ENCODE measurements at places on chromosomes 2 and 18.

DNA sequence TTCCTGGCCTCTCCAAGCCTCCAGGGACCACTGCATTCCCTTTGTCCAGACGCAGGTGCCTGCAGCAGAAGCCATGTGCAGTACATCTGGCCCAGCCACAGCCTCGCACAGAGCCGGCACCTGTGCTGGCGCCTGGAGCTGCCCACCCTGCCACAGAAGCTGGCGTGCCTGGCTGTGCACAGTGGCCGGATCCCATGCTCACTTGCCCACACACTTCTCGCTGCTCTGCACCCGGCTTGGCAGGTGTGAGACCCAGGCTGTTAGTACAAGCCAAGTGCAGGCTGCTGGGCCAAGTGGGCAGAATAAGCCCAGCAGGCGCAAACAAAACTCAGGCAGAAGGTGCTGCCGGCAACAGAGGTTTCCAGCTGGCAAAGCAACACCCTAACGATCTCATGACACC is 124.5 kb upstream of the CCDC150 start:
- DNase-seq: no peak

GRCh38 chr2:40957508-40957907 is 505.6 kb upstream of the SLC8A1 start:
- DNase-seq: no peak

DNA sequence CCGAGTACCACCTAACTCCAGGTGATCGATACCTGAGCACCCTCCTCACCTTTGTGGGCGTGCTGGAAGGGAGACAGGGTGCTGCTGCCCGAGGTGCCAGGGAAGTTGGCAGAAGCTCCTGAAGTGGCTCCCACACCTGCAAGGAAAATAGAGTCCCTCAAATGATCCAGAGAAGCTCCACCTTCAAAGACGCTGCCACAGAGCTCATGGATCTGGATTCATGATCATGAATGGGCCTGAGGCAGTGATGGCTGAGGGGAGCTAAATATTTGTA is 76.5 kb downstream of the EDAR start:
- DNase-seq: no peak

DNA sequence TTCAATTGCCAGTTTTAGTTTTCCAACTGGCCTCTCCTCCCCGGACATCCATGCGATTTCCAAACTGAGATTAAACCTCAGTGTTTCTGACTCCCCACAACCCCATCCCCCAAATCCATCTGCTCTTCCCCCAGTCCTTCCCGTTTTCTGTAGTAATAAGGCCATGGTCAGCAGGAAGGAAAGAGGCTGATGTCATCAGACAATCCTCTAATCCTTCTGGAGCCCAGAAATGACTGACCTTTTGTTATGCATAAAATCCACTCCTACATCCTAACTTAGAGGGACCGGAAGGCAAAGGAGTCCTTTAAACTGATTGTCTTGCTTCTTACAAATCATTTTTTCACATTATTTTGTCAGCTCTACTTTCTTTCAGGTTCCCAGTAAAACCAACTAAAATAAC is 155.8 kb downstream of the INO80D start:
- DNase-seq: no peak

- DNase-seq: no peak
Observed at GRCh38 chr18:6629635-6630140, 99.8 kb upstream of the ARHGAP28 start.

DNA sequence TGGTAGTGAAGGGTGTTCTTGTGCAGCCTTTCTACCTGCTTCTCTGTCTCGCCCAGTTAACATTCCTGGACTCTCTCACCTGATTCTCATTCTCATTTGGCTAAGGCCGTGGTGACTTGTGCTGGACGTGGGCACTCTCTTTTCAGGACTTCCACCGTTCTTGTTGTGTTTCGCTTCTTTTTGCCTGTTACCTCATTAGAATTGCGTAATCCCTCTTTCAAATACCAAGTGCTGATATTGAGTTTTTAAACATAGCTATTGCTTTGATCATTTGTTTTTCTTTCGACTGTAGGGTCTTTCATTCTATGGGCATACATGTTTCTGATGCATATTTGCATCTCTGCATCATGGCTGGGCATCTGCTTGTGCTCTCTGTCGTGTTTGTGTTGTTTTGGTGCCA is 287.0 kb downstream of the ALPK2 start:
- no peak for DNase-seq

DNA sequence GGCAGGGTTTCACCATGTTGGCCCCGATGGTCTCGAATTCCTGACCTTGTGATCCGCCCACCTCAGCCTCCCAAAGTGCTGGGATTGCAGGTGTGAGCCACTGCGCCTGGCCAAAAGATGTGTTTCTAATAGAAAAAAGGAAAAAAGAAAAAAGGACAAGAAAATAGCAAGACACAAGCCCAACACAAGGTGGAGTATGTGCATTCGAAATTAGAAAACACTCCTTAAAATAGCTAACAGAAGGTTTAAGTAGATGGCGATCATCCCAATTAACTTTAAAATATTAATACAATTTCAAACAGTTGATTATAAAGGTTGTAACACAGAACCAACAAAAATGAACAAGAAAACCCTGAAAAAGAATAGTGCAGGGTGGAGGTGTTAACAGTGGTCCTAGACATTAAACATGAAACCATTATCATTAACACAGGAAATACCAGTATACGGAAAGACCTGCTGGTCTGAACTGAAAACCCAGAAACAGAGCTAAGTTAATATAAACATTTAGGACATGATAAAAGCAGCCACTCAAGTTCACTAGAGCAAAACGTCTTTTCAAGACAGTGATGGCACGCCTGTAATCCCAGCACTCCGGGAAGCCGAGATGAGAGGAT is 57.9 kb downstream of the HDLBP start:
- DNase-seq: no peak

GRCh38 chr2:198309673-198310280 is 505.4 kb downstream of the PLCL1 start:
- DNase-seq: no peak

DNA sequence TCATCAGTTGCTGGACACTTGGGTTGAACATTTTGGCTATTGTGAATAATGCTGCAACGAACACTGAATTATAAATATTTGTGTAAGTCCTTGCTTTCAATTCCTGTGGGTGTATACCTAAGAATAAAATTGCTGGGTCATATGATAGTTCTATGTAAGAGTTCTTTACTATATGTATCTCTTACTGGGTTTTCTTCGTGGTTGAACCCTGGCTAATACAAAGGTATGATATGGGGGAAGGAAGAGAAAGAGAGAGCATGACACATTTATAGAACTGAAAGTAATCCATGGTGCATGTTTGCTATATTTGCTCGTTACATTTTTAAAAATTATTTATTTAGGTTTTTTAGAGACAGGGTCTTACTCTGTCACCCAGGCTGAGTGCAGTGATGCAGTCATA is 143.1 kb upstream of the GAREM1 start:
- no peak for DNase-seq

GRCh38 chr2:165112133-165112573 is 91.7 kb downstream of the SCN3A start:
- DNase-seq: no peak

DNA sequence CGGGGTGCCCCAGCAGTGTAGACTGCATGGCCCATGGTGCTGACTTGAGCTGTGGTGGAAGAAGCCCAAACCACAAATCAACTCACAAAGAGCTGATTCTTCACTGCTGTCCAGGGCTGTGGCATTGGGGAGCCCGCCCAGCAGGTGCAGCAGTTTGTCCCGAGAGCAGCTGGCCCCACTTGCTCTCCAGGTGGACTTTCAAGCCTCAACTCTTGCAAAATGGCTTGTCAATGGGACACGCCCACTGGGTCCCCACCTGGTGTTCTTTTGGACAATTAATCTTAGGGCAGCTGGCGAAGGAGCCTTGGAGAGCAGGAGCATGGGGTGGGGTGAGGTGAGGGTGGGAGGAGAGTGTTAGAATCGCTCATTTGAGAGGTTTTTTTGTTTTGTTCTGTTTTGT is 117.9 kb downstream of the MYCN start:
- DNase-seq: no peak

GRCh38 chr18:61738488-61738887 is 154.3 kb downstream of the RNF152 start:
- no peak for DNase-seq

GRCh38 chr2:143480601-143481236 is 351.5 kb downstream of the ARHGAP15 start:
- DNase-seq: no peak

GRCh38 chr2:240240017-240240734 is 99.7 kb upstream of the OTOS start:
- DNase-seq: no peak

GRCh38 chr2:220220009-220220408 is 592.6 kb downstream of the SLC4A3 start:
- no peak for DNase-seq

DNA sequence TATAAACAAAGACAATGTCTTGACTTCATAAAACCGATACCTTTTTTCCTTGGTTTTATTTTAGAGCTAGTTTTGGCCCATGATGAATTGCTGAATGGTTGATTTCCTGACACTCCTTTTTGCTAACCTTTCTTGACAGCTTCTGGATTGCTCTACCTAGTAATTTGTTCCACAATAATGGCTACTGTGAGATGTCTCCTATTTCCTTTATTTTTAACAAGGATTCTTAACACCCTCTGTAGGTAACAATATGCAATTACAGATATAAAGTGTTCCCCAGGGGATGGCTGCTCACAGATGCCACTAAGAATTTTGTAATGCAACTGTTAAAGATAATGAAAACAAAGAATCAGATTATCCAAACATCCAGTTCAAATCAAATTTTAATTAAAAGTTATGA is 100.8 kb upstream of the ATP5MC3 start:
- DNase-seq: peak; percentile 4

DNA sequence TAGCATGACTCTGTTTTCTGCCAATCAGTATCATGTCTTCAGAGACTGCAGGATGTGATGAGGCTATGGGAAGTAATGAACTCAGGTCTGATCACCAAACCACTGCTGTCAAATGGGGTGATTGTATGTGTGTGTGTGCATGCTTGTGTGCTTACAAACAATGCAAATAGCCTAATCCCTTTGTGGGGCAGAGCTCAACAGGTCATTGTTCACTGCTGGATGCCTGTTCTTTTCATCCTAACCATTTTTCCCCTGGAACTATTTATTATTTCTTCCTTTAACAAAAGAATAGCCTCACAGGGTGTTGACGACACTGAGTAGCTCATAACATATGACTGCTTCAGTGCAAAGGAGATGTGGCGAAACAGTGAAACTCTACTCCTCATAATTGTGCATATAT is 55.9 kb downstream of the NXPH2 start:
- no peak for DNase-seq

DNA sequence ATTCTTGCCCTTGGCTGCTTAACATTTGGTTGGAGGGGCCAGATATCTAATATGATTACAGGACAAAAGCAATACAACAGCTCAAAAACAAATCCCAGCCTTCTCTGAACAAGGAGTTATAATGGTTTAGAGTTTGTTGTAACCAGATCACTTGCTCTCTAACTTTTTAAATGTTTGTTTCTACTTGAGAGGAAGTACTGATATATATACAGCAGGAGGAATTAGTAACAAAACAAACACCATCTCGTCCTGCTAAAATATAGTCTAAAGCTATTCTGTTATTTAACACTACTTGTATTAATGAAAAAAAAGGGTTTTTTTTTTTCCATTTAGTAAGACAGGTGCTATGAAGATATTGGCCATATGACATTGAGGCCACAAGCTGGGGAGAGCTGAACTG is 60.9 kb upstream of the TMEM17 start:
- DNase-seq: no peak

GRCh38 chr2:74772046-74772445 is 61.9 kb upstream of the HK2 start:
- DNase-seq: peak; percentile 23

- DNase-seq: no peak
Observed at GRCh38 chr2:99631700-99632099, 141.9 kb upstream of the REV1 start.

- peak; percentile 9 for DNase-seq
Observed at GRCh38 chr2:42663106-42663780, 94.8 kb downstream of the MTA3 start.

DNA sequence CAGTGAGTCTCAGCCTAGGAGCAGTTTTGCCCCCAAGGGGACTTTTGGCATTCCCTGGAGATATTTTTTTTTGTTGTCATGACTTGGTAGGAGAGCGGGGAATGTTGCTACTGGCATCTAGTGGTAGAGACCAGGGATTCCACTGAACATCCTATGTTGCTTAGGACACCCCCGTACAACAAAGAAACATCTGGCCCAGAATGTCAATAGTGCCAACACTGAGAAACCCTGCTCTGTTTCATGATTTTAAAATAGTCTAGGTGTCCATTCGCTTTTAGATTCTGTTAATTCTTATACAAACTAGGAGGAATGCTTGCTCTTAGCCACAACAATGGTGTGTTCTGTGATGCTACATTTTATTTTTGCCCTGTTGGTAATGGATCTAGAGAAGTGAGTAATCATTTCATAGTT is 225.8 kb upstream of the SIX3 start:
- DNase-seq: peak; percentile 17

DNA sequence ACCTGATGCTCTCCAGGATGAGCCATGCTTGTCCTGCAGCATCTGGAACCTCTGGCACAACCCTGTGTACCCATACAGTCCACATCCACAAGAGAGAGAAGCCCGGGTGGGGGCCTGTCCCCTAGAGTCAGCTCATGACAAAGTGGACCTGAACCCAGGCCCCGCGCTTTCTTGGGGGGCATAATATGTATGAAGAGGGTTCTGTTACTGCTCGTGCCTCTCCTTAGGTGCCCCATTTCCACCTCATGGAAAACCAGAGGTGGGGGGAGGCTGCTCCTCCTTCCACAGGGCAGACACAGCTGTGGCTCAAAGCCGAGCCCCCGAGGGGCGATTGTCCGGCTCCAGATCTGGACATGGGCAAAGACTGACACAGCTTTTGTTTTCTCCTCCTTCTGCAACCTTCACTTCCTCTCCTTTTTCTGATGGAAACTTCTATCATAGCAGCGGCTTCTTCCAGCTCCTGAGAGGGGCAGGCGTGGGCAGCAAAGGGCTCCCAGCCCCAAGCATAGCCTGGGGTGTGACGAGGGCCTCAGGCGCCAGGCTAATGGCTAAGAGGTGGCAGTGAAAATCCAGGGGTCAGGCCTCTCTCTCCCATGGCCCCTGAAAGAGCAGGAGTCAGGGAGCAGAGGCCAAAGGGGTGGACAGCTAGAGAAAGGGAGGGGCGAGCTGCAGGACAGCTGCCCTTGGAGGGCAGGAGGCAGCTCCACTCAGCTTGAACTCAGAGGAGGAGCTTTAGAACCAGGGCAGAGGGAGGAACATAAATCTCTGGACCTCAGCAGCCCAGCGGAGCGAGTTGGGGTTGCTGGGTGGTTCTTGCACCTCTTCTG is 155.5 kb downstream of the ZFP36L2 start:
- DNase-seq: no peak
